ENCODE measurements at places on chromosomes 1 and 21.
A peak's percentile ranks its signal among the peaks of the same experiment; 100 is the strongest.

- no peak for DNase-seq
Measured at GRCh38 chr1:183239793-183240525, 53.9 kb downstream of the LAMC2 start.

GRCh38 chr1:116036255-116036654 lies 59.9 kb downstream of the SLC22A15 start:
- DNase-seq = no peak

GRCh38 chr1:182368903-182369302 lies 22.7 kb downstream of the GLUL start:
- no peak for DNase-seq

- no peak for DNase-seq
Measured at GRCh38 chr1:10751160-10751559, 45.3 kb downstream of the CASZ1 start.

GRCh38 chr1:15951341-15952153 lies 24.4 kb downstream of the ZBTB17 start:
- DNase-seq = no peak

DNA sequence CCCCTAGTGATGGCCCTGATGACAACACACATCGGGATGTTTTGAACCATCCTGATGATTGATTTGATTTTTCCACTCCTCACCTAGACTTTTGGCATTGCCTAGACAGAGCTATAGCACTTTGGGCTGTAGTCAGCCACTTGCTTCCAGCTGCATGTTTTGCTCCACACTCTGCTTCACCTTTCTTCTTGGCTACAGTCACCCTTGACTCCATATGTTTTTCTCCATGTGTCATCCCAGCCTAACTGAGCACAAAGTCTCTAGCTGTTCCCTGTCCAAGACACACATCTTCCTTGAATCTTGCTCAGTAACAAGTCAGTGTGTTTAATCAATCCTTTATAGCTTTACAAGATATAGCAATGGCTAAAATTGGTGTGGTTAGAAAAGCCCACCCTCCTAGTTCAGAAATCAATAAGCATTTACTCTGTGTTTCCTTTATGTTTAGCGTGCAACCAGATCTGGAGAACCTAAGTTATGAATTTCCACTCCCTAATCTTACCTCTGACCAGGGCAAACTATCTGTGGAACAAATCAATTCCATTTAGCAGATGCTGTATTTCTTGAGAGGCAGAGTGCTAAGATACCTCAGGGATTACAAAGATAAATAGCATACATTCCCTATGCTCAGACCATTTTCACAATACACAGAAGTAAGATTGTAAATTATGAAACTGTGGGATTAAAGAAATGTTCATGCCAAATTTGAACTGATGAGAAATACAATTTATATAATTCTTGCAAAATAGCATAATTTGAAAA lies 98.4 kb upstream of the LYPLAL1 start:
- DNase-seq = no peak

DNA sequence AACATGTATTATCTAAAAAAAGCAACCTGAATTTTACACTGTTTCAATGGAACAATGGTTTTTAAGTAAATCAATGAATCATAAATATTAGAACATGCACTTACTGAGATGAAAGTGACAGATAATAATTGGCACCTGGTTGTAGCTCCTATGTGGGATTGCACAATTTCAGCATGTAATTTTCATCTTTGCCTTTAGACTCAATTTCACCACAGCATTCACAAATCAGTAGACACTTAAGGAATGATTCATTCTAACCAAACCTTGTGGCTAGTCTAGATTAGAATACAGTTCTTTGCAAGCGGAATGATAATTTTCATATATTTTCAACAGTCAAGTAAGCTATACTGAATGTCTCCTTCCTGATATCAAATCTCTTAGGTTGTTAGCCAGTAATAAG lies 853.4 kb downstream of the KCNT2 start:
- no peak for DNase-seq

DNA sequence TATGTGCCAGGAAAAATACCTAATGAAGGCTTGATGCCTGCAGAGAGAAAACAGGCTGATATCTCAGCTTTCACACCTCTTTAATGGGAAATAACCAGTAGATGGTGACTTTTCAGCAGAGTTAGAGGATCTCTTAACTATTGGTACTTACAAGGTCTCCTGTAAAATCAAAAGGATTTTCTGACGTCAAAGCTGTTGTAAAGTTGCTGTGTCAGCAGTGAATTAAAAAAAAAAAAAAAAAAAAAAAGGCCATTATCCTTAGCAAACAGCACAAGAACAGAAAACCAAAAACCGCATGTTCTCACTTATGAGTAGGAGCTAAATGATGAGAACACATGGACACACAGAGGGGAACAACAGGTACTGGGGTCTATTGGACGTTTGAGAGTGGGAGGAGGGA lies 349.1 kb downstream of the AMY1C start:
- no peak for DNase-seq

GRCh38 chr1:42201986-42202385 lies 37.4 kb upstream of the GUCA2A start:
- DNase-seq = no peak

- DNase-seq = no peak
Measured at GRCh38 chr1:39130325-39130724, 74.2 kb upstream of the MACF1 start.

DNA sequence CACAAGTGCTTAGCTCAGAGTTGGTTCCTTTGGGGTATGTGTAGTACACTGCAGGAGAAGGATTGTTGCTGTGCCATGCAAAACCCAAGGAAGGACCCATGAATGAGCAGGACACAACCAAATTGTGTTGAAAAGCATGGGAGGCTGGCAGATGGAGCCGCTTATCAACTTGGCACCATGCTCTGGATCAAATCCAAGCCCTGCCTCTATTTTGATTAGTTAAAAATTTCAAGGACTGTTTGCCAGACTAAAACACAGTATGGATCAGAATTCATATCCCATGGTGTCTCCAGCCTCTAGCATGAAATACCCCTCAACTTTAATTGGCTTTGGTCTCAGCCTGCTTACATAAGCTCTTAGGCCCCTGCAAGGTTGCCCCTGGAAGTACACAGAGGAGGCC lies 27.8 kb downstream of the CCDC185 start:
- DNase-seq = no peak

- no peak for DNase-seq
Measured at GRCh38 chr1:109193653-109194590, 19.8 kb upstream of the SARS1 start.

DNA sequence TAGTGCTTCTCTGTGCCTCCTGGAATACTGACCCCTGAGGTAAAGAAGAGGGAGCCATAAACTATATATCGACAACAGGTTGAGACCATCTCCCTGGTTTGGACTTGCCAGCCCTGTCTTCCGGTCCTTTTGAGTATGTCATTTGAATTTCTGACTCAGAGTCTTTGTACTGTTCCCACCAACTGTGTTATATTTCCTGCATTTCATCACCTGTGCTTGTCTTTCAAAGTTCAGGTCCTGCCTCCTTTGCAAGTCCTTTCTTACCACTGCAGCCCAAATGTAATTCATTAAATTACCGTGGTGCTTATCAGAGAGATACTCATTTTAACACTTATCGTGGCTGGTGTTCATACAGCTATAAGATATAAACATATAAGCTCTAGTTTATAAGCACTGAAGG lies 10.7 kb downstream of the AK5 start:
- no peak for DNase-seq

GRCh38 chr1:36351227-36351977 lies 28.0 kb upstream of the EVA1B start:
- DNase-seq = no peak

DNA sequence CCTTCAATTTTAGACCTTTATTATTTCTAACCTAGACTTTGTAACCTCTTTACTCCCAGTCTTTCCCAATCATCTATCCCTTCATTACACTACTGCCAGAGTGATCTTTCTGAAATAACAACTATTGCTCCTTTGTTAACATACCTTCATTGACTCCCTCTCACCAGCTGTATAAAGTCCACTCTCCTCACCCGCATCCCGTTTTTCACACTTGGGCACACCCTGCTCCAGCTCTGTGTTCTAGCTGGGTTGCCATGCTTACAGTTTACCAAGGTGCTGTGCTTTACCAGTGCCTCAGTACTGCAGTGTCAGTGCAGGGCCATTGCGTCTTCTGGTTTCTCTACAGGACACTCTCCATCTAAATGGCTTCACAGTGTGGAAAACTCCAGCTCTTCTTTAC lies 148.2 kb downstream of the NFIA start:
- DNase-seq = no peak

- no peak for DNase-seq
Measured at GRCh38 chr1:9990944-9991343, 6.1 kb upstream of the RBP7 start.

- no peak for DNase-seq
Measured at GRCh38 chr1:24866211-24867083, 63.6 kb downstream of the RUNX3 start.

GRCh38 chr1:161478985-161479384 lies 26.3 kb upstream of the FCGR2A start:
- peak; percentile 56 for DNase-seq

DNA sequence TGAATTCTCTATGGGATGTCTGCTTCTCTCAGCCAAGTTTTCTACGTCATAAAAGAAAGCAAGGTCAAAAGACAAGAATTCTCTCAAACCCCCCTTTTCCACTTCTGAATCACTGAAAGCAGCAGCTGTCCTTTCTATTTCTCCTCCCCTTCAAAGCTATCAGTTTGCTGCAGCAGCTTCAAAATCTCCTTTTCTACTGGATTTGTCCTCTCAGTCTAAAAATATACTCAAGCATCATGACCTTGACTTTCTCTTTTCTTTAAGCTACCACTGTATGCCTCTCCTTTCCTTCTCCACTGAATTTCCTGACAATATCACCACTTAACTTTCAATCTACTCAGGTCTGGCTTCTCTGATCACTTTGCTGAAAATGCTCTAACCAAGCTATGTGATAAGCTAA lies 1.9 kb downstream of the WDR64 start:
- no peak for DNase-seq

- DNase-seq = no peak
Measured at GRCh38 chr1:236830116-236830515, 35.0 kb downstream of the MTR start.

- DNase-seq = no peak
Measured at GRCh38 chr1:183228347-183229220, 42.5 kb downstream of the LAMC2 start.
